ENCODE measurements at places on chromosomes 1 and 21. TPM values are rescaled to one million over a fixed set of nuclear protein-coding genes. Genes with fewer than 3 reads are reported as not detected.

SYF2 gene
- total RNA-seq = 18.5 TPM

LINGO4 gene
- total RNA-seq = not detected

LRRC7 gene
- not detected for total RNA-seq

OSCP1 gene
- 1.1 TPM for total RNA-seq

ACOT11 gene
- 23.4 TPM for total RNA-seq

GIPC2 gene
- 15.4 TPM for total RNA-seq

AKNAD1 gene
- total RNA-seq = 0.64 TPM

FAM43B gene
- not detected for total RNA-seq

DNA sequence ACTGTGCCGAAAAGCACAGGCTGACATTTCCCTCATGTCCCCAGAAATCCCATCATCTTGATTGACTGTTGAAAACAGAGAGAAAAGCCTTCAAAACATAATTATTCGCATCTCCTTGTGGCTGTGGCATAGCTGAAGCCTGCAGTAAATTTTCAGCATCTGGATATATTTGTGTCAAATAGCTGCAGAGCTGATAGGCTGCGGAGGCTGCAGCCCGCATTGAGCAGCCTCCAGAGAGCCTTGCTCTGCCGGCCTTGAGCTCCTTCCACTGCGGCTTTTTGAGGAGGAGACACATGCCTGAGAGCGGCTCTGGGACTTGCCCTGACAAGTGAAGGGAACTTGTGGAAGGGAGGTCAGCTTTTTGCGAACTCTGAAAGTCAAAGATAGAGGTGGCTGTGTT lies 144.7 kb downstream of the RYR2 start:
- DNase-seq = no peak

GRCh38 chr1:48187969-48188563 lies 34.5 kb upstream of the SLC5A9 start:
- no peak for DNase-seq

DNA sequence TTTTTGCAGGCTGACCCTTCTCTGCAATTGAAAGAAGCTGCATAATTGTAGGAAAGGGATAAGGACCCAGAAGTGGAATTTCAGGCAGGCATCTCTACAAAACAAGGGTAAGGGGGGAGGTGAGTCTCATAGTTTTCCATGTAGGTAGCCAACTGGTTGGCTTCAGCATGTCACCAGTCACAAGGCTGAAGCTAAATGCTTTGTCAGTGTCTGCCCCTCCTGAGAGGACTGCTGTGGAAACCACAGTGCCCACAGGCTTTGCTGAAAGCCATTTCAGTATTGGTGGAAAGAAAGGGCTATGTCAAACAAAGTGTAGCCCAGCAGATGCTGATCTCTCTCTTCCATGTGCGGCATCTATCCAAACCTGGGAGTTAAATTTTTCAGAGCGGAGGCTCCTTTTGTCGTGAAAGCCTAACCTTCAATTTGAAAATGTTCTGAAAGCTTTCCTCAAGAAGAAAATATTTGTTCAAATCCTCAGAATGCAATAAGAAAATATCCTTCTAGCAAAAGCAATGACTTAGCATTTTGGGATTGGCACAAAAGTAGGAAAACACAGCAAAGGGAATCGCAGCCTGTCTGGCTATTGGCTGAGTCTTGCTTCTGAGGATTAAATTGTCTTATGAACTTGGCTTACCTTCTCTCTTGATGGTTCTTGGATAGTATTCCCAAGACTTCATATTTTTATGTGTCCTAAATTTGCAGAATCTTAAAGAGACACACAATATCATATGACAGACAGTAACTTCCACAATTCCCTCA lies 591.7 kb downstream of the PLPP3 start:
- DNase-seq = no peak

- DNase-seq = no peak
Observed at GRCh38 chr1:53589043-53589887, 130.1 kb downstream of the DMRTB1 start.

DNA sequence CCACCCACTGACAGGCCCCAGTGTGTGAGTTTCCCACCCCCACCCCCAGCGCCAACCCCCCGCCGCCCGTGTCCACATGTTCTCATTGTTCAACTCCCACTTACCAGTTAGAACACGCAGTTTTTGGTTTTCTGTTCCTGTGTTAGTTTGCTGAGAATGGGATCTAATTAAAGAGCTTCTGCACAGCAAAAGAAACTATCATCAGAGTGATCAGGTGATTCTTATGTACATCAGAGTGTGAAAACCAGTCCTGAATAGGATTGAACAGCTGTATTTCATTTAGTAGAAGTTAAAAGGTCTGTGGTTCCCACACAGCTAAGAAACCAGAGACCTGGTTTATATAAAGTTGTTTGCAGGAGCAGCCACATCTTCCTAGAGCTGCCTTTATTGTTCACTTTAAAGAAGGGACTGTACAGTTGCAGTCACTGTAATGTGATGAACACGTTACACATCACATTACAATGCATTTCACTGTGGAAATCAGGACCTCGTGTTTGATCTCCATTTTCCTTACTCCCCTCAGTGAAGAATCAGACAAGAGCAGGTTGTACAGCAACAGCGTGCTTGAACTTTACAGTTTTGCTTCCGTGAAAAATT lies 1.2 kb downstream of the GBP6 start:
- no peak for DNase-seq

DNA sequence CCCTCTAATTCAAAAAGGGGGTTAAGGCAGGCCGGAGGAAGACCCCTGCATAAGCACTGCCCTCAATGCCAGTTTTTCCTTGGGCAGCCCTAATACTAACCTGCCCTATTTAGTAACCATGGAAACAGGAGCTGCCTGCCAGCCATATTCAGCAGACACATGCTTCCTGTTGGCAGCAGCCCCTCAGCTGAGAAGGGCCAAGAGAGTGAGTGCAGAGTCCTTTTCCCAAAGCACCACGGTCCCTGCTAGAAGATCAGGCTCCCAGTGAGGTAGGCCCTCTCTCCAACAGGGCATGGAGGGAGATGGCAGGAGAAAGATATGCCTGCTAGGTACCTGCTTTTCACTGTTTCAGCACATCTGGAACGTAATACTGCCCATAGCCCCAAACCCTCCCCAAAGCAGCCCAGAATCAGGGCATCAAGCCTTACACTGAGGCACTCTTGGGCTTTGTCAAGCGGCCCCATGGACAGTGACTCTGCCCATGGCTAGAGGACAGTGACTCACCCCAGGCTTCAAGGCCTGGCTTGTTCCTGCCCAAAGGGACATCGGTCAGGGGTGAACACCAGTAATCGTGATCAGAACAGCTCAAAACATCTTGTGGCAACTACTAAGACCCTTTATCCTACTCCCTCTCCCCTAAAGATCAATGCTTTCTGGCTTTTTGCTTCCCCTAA lies 64.5 kb downstream of the BCAR3 start:
- DNase-seq = peak; percentile 51

GRCh38 chr1:168618886-168619285 lies 42.5 kb downstream of the XCL1 start:
- no peak for DNase-seq

DNA sequence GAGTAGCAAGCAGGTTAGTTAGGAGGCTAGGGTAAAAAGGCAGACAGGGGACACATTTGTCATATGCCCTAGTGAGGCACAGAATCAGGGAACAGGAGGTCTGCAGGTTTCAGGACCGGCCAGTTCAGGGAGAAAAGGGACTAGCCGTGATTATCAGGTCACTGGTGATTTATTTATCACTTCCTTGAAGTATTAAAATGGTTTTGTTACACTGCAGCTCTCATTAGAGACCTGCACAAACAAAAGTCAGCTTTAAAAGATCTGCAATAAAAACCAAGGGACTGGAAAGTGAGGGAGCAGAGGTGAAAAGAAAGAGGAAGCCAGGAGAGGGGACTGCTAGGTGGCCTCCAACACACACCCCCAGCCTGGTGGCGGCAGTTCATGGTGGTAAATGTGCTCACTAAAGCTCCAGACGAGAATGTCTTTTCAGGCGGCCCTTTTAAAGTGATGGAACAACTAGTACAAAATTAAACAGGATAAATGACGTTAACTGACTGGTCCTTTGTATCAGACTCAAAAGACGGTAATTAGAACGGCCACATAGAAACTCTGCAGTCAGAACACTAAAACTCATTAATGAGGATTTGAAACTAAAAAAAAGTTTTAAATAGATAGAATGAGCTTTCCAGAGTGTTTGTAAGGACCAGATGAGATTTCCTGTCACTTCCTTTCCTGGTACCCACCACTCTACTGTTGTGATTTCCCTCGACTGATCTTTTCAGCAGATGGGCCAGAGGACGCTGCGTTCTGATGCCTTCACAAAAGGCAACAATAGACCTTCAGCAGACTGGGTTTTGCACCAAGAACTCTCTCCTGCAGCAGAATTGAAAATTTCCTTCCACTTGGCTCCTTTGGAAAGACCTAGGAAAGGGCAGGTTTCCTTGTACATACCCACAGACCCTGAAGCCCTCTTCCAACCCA lies 136.8 kb downstream of the NTPCR start:
- DNase-seq = no peak

DNA sequence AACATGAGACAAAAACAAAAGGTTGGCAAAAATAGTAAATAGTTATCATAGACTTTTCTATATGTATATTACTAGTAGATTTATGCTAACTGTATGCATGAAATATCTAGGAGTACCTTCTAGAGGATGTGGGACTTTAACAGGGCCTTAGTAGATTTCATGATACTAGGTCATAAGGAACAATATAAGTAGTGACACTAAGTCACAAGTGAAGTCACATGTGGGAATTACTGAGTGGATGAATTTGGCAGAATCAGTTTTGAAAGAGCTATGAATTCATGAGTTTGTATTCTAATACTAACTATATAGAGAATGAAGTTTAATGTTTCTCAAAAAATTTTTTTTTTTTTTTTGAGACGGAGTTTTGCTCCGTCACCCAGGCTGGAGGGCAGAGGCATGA lies 53.1 kb upstream of the GPR25 start:
- DNase-seq = no peak

DNA sequence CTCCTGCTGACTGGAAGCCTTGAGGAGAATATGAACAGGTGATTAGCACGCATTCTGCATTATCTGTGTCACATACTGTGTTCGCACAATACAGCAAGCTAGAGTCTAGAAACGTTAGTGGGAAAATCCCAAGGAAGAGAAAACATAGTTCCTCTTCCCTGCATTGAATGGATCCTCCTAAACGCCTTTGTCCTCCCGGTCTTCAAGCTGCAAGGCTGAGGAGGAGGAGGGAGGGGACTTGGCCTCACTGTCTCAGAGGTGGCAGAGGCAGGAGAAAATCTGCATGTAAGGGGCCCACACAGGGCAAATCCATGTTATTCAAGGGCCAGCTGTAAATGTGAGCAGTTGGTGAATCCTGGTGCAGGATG lies 34.4 kb downstream of the WNT9A start:
- DNase-seq = no peak

Measured in HT-29 (cell line).